ENCODE measurements at places on chromosomes 6 and 20.

DNA sequence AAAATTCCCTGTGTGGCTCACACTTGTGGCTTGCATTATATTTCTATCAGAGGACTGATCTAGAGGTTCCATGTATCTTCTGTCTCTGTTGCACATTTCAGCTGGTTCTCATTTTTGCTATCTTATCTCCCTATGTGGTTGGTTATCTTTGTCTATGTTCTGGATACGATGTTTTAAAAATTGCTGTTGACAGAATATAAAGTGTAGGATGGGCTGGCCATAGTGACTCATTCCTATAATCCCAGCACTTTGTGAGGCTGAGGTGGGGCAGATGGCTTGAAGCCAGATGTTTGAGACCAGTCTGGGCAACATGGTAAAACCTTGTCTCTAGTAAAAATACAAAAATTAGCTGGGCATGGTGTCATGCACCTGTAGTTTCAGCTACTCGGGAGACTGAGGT lies 9.9 kb upstream of the ULBP3 start:
- DNase-seq: no peak

DNA sequence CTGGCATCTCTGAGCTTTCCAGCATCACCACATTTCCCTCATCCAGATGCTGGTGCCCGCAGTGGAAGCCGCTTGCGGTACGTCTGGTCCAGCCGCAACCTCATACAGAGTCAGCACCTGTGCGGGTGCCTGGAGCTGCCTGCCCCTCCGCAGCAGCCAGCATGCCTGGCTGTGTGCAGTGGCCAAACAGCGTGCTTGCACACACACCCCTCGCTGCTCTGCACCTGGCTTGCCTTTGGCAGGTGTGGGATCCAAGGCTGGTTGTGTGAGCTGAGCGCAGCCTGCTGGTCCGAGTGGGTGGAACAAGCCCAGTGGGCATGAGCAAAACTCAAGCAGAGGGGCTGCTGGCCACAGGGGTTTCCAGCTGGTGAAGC lies 3.1 kb upstream of the HINT3 start:
- no peak for DNase-seq

DNA sequence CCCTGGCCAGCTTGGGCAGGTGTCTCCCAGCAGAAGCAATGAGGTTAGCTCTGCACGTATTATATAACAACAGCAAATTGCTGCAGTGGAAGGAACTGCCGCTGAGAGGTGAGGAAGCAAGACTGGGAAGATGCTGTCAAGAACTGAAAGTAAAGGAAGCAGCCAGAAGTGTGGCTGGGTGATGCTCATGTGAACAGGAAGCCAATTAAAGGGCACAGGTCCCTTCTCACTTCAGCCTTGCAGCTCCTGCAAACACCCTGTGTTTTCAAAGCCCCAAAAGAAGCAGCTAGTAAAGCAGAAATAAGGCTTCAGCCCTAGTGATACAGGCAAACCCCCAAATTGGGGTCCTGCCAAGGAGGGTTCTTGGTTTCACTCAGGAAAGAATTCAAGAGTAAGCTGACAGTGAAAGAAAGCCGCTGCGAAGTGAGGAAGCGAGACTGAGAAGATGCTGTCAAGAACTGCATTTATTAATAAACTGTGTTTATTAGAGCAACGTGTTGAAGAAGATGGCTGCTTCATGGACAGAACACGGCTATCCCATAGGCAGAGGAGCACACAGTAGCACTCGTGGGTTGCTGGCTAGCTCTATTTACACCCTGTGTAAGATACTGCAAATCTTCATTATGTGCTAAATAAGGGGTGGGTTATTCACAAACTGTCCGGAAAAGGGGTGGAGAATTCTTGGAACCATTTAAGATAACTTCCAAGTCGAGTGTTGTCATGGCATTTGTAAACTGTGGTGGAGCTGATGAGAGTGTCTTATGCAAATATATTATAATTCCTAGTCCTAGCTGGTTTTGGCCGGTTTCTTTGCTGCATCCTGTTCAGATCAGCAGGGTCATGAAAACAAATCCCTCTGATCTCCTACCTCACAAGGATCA lies 152.2 kb downstream of the LINC00237 start:
- DNase-seq: no peak

DNA sequence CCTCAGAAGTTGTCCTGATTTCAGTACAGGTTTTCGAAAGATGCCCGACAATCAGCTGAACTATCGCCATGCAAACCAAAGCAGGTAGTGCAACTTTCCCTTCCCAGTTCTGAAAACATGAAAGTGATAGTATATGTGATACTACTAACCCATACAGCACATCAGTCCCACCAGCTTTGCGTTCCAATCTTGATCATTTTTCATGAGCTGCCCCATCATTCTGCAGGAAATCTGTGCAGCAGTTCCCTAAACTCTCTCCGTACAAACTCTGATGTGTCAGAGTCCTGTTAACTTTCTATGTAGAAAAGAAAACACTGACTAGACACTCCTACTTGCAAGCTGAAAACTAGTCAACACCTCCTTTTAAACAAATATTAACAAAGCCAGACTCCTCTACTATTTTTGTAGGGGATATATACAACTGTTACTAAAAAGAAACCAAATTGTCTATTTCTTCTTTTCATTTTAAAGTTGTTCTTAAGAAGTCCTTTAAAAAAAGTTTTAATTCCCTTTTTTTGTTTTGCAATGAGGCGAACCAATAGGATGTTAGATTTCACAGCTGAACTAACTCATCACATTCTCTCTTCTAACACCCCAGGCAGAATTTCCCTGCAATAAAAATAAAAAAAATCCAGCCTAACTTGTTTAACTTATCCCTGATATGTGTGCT lies 99.6 kb upstream of the DST start:
- DNase-seq: no peak

- peak; percentile 98 for DNase-seq
Observed at GRCh38 chr6:43477235-43478007, at the start of gene TJAP1. TJAP1 (plus strand) TSS chr6:43477570; CDS start chr6:43499002, 21,432 bp downstream.

DNA sequence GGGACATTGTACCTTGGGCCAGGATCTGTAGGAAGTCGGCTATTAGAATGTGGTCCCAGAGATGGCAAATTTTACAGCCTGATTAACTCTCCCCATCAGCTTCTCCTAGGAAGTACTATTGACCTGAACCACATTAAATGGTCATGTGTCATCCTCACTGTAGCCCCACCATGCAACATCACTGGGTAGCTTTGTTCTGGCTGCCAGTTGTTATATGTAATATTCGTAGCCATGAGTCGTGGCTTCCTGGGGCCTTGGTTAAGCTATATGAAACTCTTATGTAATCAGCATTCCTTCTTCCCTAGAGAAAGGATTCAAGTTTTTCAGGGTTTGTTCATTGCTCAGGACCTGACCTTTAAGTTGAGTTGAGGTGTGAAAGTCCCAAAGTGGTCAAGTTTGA lies 125.7 kb downstream of the ANKS1A start:
- DNase-seq: no peak
